ENCODE measurements at places on chromosomes 1 and 21. TPM values are rescaled to one million over a fixed set of nuclear protein-coding genes. Genes with fewer than 3 reads are reported as not detected.

Gene ATP5PF
- total RNA-seq = 125 TPM

DNA sequence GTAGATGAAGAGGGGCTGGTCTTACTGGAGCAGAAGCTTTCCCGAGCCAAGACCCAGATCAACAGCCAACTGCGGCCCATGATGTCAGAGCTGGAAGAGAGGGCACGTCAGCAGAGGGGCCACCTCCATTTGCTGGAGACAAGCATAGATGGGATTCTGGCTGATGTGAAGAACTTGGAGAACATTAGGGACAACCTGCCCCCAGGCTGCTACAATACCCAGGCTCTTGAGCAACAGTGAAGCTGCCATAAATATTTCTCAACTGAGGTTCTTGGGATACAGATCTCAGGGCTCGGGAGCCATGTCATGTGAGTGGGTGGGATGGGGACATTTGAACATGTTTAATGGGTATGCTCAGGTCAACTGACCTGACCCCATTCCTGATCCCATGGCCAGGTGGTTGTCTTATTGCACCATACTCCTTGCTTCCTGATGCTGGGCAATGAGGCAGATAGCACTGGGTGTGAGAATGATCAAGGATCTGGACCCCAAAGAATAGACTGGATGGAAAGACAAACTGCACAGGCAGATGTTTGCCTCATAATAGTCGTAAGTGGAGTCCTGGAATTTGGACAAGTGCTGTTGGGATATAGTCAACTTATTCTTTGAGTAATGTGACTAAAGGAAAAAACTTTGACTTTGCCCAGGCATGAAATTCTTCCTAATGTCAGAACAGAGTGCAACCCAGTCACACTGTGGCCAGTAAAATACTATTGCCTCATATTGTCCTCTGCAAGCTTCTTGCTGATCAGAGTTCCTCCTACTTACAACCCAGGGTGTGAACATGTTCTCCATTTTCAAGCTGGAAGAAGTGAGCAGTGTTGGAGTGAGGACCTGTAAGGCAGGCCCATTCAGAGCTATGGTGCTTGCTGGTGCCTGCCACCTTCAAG, 57.3 kb downstream of the LAMC2 start:
- no peak overlapping the region for H3K27ac ChIP-seq
- H3K27me3 ChIP-seq = no peaks in the 10 kb centered on the region
- no peak overlapping the region for H3K4me3 ChIP-seq
- H3K4me1 ChIP-seq = peaks cover 3% of the 10 kb centered on the region

DNA sequence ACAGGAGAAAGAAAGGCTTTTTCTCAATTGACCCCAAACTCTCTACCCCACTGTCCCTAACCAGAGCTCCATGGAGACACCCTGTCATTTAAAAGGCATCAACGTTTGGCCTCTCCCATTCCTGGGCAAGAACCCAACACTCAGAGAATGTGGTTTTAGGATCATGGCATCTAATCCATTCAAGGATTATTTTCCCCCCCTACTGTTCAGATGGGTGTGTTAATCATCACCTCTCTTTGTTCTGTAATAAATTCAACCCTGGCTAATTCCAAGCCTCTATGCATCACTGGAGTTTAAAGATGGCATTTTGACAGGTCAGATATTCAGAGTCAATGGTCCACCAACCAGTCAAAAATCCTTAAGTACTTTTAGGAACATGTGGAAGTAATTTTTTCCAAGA, 42.7 kb downstream of the TBX15 start:
- no peaks in the 10 kb centered on the region for H3K36me3 ChIP-seq
- no peaks in the 10 kb centered on the region for H3K27me3 ChIP-seq
- DNase-seq = no peak
- no peak overlapping the region for H3K27ac ChIP-seq
- H3K4me1 ChIP-seq = no peaks in the 10 kb centered on the region

DNA sequence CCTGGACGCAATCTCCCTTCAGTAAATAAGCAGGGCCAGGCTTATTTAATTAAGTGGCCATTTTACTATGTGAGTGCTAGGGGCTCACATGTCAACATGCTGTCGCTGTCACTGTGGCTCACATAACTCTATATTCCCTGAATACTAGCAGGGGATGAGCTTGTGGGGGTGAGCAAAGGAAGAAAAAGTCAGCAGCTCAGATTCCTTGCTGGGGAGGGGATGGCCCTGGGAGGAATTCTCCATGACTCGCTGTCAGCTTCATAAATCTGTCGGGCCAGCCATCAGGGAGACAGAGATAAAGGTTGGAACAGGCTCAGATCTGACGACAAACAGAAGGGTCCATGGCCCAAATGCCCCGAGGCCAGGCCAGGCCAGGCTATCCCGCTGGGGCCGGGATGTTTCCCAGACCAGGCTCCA, 26.0 kb upstream of the PLEKHG5 start:
- H3K4me1 ChIP-seq = peaks cover 11% of the 10 kb centered on the region
- H3K27ac ChIP-seq = no peak overlapping the region
- H3K4me3 ChIP-seq = no peak overlapping the region
- no peak for DNase-seq

DNA sequence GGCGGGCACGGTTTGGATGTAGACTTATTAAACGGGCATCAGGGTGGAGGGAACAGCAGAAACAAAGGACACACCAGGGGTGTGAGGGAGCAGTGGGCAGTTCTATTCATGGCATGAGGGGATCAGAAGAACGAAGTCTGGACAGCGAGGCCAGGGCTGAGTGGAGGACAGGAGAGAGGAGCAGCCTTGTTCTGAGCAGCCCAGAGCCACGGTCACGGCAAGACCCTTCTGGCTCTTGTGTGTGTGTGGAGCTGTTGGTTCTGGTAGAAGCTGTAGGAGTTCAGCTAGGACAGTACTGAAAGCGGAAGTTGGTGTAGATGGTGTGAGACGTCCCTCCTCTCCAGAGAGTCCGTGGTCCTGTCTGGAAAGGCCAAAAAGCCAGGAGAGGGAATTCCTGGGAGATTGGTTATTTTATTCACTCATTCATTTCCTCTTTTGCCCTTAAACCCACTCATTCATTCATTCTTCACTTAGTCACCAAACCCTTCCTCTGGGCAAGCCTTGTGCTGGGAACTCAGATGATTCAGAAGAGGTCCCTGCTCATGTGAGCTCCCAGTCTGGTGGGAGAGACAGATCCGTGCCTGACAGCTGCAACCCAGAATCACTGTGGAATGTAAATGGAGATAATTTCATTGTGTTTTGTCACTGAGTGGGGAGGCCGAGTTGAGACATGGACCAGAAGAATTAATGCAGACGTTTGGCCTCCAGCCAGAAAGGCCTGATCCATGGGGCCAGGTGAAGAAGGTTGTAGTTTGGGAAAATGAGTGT, 4.1 kb upstream of the ACOT11 start:
- H3K4me3 ChIP-seq = no peak overlapping the region
- peaks cover 28% of the 10 kb centered on the region for H3K4me1 ChIP-seq
- H3K27me3 ChIP-seq = no peaks in the 10 kb centered on the region

- no peak overlapping the region for H3K4me3 ChIP-seq
- DNase-seq = no peak
- H3K36me3 ChIP-seq = no peaks in the 10 kb centered on the region
- no peak overlapping the region for H3K27ac ChIP-seq
Measured at GRCh38 chr1:8693107-8693506, 124.3 kb downstream of the RERE start.

DNA sequence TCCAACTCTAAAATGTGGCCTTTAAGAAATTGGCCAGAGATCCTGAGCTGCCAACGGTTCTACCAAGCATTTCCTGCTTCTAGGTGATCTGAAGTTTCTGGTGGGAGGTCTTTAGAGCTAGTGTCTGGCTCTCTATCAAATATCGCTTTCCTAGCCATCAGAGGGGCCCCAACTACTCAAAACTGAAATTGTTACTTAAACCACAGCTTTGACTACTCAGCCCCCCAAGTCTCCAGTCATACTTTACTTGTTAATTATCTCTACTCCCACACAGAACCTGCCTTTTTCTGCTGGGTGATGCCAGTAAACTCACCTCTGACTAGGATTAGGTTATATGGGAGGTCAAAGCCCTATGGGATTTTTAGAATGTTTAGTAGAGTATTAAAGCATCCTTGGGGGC, 95.1 kb downstream of the FASLG start:
- H3K4me1 ChIP-seq = no peaks in the 10 kb centered on the region
- DNase-seq = no peak
- no peaks in the 10 kb centered on the region for H3K27me3 ChIP-seq
- H3K27ac ChIP-seq = no peak overlapping the region
- H3K4me3 ChIP-seq = no peak overlapping the region

- no peaks in the 10 kb centered on the region for H3K27me3 ChIP-seq
- H3K27ac ChIP-seq = no peak overlapping the region
- no peak overlapping the region for H3K4me3 ChIP-seq
- H3K4me1 ChIP-seq = peaks cover 10% of the 10 kb centered on the region
- H3K36me3 ChIP-seq = no peaks in the 10 kb centered on the region
- DNase-seq = no peak
Measured at GRCh38 chr1:231159963-231160761, 1.7 kb upstream of the TRIM67 start.

Gene OR2L5
- 0.31 TPM for total RNA-seq

DNA sequence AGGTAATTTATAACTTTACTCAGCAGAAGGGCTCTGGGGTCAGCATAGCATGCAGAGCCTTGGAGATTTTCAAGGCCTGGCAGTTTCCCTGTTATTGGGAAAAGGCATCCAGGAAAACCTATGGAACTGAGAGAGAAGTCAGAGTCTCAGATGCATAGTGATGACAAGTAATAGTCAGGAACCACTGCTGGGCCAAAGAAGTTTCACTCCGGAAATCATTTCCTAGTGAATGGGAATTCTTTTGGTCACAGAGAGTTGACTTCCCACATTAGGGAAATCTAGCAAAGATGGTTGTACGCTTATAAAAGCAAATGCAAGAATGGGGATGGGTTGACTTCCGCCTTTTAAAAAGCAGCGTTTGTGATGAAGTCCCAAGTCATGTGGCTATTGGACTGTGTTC, 28.4 kb upstream of the RUNX1 start:
- no peaks in the 10 kb centered on the region for H3K27me3 ChIP-seq
- H3K27ac ChIP-seq = no peak overlapping the region
- no peak overlapping the region for H3K4me3 ChIP-seq
- no peak for DNase-seq
- no peaks in the 10 kb centered on the region for H3K36me3 ChIP-seq

Gene TTC22
- 2.4 TPM for total RNA-seq

GRCh38 chr1:56563568-56563967, 15.8 kb downstream of the PLPP3 start:
- no peak overlapping the region for H3K4me3 ChIP-seq
- no peak overlapping the region for H3K27ac ChIP-seq
- DNase-seq = no peak
- no peaks in the 10 kb centered on the region for H3K27me3 ChIP-seq

Gene CCDC27
- total RNA-seq = 18.3 TPM

GRCh38 chr21:36513430-36513829, 33.5 kb upstream of the CLDN14 start:
- no peak for DNase-seq
- no peaks in the 10 kb centered on the region for H3K4me1 ChIP-seq
- no peaks in the 10 kb centered on the region for H3K36me3 ChIP-seq
- H3K27ac ChIP-seq = no peak overlapping the region

Gene LRRC38
- 1.6 TPM for total RNA-seq

Data from testis (tissue), 5 donors.